Activated CD8-positive, alpha-beta T cell treated with anti-CD3 and anti-CD28 coated beads, Interleukin-2, amount 10 ng/mL, durations not matched to agents 7 days and 5 days (primary cell): ENCODE measurements at places on chromosomes 3 and 15.

DNA sequence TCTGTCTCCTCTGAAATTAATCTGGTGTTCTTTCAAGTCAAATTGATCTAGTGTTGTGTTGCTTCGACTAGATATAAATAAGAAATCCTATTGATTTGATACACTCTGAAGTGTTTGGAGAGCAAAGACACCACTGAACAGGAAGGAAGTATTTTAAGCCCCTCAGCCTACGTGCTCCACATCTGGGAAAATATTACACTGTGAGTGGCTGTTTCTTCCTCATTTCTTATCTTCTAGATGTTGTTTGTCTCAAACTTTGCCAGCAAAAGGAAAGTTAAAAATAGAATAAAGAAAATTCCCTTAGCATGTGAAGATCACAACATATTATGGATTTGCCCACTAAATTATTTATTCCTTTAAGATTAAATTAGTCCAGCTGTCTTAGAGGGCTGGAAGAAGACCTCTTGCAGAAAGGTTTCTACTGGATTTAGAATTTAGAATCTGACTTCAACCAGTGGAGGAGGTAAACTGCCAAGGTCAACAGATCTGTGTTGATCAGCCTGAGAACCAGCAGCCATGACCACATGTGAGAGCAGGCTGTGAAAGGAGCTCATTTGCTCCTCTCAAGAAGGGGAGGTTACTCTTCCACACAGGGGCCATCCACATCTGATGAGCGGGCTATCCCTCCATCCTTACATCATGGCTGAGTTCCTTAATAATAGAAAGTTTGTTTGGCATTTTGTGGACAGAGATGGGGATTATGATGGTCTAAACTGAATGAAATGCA is 46.3 kb upstream of the ACKR4 start:
- peaks cover 21% of the 10 kb centered on the region for H3K4me1 ChIP-seq
- H3K27ac ChIP-seq: peak overlapping the region; percentile 60

DNA sequence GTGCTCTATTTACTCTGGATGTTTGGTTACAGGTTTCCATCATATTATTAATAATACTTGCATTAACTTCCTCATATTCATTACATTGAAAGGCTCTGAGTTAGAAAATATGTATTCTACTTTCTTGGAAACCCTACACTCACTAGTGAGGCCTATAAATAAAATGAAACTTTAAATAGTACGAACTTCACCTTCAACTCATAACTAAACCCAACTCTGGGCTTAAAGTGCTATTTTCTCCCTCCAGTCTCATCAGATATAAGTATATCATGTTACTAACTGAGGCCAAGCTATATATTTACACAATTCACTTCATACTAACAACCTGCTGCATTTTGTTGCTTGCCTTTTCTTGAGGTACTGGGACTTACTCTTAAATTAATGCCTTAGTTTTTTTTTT is 306.7 kb downstream of the TIGIT start:
- no peak overlapping the region for H3K4me3 ChIP-seq
- no peaks in the 10 kb centered on the region for H3K4me1 ChIP-seq
- no peak for DNase-seq
- H3K27me3 ChIP-seq: no peaks in the 10 kb centered on the region

- no peak overlapping the region for H3K27ac ChIP-seq
- no peak for DNase-seq
- no peak overlapping the region for H3K4me3 ChIP-seq
- no peaks in the 10 kb centered on the region for H3K36me3 ChIP-seq
- peaks cover 3% of the 10 kb centered on the region for H3K4me1 ChIP-seq
Observed at GRCh38 chr3:72395776-72396311, 452.4 kb downstream of the SHQ1 start.

DNA sequence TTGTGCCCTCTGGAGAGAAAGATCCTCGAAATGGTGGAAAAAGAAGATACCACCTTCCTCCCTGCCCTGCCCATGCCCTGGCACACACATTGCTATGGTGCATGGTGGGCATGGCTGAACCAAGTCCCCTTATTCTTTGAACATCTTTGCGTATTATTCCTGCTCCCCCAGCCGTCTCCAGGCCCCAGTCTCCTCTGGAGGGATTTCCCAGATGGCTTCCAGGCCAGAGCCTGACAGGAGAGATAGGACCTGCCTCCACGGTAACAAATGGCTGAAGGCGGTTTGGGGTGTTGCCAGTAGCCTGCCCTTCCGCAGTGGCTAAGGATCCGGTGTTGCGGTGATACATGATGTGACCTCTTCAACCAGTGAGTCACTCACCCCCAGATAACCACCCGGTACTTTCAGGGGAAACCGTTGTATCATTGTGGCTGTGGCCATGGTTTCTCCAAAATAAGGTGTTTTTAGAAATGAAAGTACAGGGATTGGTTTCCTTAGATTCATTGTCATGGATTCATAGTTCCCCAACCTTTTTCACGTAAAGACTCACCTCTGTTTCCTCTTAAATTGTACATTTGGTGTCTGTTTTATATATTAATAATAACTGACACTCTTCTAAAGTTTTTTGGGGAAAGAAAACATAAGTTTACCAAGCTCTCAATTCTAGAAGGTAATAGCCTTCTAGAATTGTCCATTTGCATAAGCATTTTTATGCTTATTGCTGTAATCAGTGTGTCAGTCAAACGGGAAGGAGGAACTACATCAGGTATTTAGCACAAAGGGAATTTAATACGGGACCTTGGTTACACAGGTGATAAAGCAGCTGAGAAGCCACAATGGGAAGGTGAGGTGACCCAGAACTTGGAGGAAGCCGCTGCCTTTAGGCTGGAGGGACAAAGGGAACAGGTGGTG is 25.9 kb downstream of the SMAD3 start:
- H3K27ac ChIP-seq: peak overlapping the region; percentile 68
- H3K27me3 ChIP-seq: peaks cover 2% of the 10 kb centered on the region
- peaks cover 56% of the 10 kb centered on the region for H3K36me3 ChIP-seq
- peak overlapping the region; percentile 54 for H3K4me3 ChIP-seq

- H3K4me3 ChIP-seq: no peak overlapping the region
- DNase-seq: no peak
- peaks cover 4% of the 10 kb centered on the region for H3K27me3 ChIP-seq
- no peaks in the 10 kb centered on the region for H3K4me1 ChIP-seq
- H3K36me3 ChIP-seq: no peaks in the 10 kb centered on the region
Observed at GRCh38 chr3:196341137-196341536, 2.9 kb upstream of the TM4SF19 start.

GRCh38 chr15:61115679-61116078 is 113.4 kb downstream of the RORA start:
- no peaks in the 10 kb centered on the region for H3K4me1 ChIP-seq
- peaks cover 6% of the 10 kb centered on the region for H3K27me3 ChIP-seq
- H3K36me3 ChIP-seq: no peaks in the 10 kb centered on the region
- no peak overlapping the region for H3K4me3 ChIP-seq
- no peak overlapping the region for H3K27ac ChIP-seq
- DNase-seq: no peak
